ENCODE measurements at places on chromosomes 2 and 18.
A peak's percentile ranks its signal among the peaks of the same experiment; 100 is the strongest.

GRCh38 chr2:19367326-19367725 lies 8.9 kb upstream of the OSR1 start:
- DNase-seq, result no peak

DNA sequence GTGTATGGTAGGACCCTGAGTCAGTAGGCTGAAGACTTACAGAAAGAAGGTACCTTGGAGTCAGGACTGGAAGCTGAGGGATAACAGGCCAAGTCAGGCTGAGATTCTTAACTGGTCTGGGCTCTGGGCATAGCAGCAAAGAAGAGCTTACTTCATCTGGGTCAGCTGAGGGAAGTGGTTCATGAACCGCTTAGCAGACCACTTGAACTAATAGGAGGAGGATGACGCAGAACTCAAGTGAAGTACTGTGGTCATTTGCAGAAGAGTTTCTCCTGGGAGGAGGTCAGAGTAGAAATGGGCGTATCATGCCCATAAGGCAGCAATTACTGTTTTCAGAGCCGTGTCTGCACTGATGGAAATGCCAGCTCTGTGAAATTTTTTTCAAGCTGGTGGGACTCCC lies 164.5 kb downstream of the LCLAT1 start:
- DNase-seq, result peak; percentile 16

DNA sequence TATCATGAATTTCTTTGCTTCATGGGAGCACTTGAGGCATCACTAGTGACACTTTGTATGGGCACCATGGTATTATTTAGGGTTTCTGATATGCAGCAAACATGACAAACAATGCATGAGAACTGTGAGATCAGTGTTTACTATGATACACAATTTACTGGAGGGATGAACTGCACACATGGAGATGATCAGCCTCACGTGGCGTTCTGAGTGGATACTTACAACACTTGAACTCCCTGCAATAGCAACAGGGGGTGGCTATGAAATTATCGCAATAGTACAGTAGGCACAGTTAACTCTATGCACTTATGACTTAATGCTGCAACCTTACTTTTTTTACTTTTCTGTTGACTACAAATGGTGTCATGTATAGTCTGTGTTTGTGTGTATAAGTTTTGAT lies 18.5 kb upstream of the UGT1A8 start:
- no peak for DNase-seq

- DNase-seq, result no peak
These were observed 72.9 kb downstream of the EN1 start for GRCh38 chr2:118774458-118775133.

GRCh38 chr2:237361194-237362004 lies 52.6 kb downstream of the COL6A3 start:
- DNase-seq, result no peak

Measured in BJ (cell line).